ENCODE measurements at places on chromosomes 7 and 10. TPM values are rescaled to one million over a fixed set of nuclear protein-coding genes. Genes with fewer than 3 reads are reported as not detected.

GRCh38 chr10:6985644-6986043, 405.6 kb upstream of the PRKCQ start:
- H3K4me1 ChIP-seq: no peaks in the 10 kb centered on the region
- DNase-seq: no peak
- H3K4me3 ChIP-seq: no peak overlapping the region
- no peak overlapping the region for H3K27ac ChIP-seq
- H3K36me3 ChIP-seq: no peaks in the 10 kb centered on the region
- no peaks in the 10 kb centered on the region for H3K27me3 ChIP-seq

DNA sequence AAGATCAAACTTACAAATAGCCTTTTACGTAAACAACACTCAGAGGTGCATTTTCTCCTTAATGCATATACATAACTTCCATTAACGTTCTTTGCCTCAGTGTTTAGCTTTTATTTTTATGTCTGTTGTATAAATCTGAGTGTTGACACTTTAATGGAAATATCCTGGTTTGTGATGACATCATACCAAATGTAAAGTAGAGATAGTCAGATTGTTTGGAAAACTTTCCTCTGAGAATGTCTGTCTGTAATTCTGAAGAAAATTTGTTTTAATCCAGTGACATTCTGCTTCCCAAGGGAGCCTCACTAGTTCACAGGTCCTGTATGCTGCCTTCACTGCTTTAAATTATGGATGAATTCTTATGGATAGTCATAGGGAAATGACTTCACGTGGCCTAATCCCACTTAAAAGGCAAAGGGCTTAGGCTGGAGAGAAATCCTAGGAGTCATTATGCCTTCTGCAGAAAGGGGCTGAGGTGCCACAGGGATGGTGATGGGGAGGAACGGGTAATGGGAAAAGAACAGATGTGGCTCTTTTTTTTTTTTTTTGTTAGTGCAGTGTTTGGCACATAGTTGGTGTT, 93.2 kb downstream of the DNAJB9 start:
- no peaks in the 10 kb centered on the region for H3K4me1 ChIP-seq
- H3K27me3 ChIP-seq: no peaks in the 10 kb centered on the region
- no peak overlapping the region for H3K27ac ChIP-seq
- H3K4me3 ChIP-seq: no peak overlapping the region
- DNase-seq: no peak

DNA sequence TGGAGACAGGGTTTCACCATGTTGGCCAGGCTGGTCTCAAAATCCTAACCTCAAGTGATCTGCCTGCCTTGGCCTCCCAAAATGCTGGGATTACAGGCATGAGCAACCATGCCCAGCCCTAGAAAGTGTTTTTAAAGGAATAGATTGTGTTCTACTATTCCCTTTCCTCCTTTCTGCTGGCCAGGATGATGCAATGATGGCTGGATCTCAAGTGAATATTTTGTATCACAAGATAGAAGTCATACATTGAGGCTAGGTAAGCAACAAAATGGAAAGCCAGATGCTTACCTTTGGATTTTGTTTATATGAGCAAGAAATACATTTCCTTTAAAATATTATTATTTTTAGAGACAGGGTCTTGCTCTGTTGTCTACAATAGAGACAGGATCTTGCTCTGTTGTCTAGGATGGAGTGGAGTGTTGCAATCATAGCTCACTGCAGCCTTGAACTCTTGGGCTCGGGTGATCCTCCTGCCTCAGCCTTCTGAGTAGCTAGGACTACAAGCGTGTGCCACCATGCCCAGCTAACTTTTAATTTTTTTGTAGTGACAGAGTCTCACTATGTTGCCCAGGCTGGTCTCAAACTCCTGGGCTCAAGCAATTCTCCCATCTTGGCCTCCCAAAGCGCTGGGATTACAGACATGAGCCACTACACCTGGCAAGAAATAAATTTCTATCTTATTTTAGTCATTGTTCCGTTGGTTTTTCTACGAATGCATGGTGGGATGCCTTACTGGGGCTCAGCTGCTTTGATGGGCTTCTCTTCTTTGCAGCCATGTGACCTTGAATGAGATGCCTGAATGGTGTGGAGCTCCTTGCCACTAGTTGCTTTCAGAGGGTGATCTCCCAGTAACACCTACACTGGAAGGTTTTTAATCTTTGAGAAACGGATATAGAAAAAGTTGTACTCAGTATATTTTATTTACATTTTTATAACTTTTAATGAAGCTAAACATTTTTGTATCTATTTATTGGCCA, 5.8 kb upstream of the AEBP1 start:
- H3K4me1 ChIP-seq: peaks cover 26% of the 10 kb centered on the region
- no peaks in the 10 kb centered on the region for H3K27me3 ChIP-seq
- no peak for DNase-seq
- H3K27ac ChIP-seq: no peak overlapping the region
- no peaks in the 10 kb centered on the region for H3K36me3 ChIP-seq

DNA sequence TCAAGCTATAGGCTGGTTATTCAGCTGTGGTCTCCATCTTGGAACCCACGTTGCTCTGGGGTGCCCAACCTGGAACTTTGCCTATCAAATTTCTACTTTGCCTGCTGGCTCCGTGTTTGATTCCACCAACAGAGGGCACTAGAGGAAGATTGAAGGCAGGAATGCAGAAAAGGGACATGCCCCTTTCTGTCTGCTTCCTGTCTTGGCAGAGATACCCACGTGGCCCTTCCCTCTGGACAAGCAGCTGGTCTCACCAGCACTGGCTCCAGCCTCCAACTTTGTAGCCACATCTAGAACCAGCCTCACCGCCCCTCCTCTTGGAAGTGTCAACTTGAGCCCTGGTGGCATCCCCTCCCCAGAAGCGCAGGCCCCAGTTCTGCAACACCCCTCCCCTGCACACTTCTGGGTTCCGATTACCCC, 52.1 kb upstream of the ZNF438 start:
- H3K4me3 ChIP-seq: no peak overlapping the region
- H3K27me3 ChIP-seq: no peaks in the 10 kb centered on the region
- no peak overlapping the region for H3K27ac ChIP-seq

Gene MBLAC1
- 2.9 TPM for polyA plus RNA-seq

Measured in testis (tissue), 5 donors.